ENCODE measurements at places on chromosomes 7 and 10.

- DNase-seq, result no peak
Measured at GRCh38 chr7:124171068-124171467, 138.2 kb upstream of the TMEM229A start.

DNA sequence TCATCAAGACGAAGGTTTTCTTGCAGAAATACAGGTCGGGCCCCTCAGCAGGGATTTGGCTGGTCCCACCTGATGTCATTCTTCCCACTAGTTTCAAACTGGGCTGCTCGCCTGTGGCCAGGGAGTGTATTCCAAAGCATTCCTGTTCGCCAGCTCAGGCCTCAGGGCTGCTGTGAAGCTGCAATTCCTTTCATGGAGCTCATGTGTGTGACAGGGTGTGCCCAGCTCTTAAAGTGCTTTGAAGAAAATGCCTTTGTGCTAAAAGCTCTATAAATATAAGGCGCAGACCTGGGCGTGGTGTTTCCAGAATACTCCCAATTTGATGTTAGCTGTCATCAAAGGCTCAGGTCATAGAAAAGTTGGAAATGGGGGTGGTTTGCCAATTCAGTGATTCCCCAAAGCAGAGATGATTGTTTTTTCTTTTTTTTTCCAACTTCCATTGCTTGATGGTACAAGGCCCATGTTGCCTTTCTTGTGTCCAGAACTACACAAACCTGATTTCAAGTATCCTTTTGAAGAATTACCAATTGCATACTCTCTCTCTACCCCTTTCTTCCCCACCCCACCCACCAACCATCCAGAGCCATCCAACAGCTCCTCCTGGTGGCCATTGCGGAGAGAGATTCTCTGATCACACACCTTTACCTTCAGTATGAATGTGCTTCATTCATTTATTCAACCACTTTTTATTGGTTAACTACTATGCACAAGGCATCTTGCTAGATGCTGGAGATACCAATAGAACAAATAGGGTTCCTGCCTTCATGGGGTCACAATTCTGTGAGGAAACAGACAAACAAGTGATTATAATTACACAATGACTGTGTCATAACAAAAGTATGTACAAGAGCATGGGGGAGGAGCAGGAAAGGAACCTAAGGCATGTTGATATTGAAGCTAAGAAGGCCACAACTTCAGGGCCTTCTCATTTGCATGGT, 297.3 kb upstream of the LYZL1 start:
- no peak for DNase-seq

DNA sequence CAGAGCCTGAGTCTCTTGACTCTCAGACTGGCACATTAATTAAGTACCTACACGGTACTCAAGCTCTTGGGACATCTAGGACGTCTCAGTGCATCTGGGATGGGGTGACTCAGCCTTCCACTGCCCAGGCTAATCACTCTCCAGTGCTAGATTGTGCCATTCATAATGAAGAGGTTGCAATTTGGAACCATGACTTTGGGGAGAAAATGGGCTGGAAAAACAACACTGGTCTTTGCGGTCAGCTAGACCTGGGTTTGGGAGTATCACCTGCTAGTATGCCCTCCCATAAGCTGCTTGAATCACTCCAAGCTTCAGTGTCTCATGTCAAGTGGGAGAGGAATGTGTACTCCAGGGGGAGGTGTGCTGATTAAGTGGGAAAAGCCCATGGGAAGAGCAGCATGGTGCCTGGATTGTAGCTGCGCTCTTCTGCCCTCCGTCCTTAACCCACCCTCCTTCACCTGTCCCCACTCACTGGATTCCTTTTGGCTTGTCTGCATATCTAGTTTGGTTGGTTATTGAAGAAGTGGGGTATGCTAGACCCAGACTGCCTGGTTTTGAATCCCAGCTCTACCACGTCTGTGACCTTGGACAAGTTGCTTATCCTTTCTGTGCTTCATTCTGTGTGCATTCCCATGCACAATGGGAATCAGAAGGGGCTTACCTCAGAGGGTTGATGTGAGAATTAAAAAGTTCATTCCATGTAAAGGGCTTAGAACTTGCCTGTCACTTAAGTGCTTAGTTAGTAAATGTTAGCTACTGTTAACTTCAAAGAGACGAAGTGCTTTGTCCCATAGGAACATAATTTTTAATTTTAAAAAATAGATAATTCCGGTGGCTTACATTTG, 3.8 kb downstream of the NFE2L3 start:
- no peak for DNase-seq

DNA sequence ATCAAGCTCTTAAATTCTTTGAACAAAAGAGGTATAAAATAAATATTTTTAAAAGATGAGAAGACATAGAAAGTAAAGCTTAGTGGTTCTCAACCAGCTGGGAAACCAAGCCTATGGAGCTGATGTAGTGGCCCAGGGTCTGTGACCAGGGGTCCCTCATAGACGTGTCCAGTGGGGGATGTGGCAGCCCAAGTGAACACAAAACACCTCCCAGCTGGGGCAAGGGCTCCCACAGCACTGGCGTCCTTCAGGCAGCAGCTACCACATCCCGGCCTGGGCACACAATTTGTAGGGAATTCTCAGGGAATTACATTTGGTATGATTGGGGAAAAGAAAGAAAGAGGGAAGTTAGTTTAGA, 17.8 kb upstream of the CCDC71L start:
- no peak for DNase-seq

GRCh38 chr10:88889559-88890337, 9.7 kb downstream of the STAMBPL1 start:
- DNase-seq, result no peak

DNA sequence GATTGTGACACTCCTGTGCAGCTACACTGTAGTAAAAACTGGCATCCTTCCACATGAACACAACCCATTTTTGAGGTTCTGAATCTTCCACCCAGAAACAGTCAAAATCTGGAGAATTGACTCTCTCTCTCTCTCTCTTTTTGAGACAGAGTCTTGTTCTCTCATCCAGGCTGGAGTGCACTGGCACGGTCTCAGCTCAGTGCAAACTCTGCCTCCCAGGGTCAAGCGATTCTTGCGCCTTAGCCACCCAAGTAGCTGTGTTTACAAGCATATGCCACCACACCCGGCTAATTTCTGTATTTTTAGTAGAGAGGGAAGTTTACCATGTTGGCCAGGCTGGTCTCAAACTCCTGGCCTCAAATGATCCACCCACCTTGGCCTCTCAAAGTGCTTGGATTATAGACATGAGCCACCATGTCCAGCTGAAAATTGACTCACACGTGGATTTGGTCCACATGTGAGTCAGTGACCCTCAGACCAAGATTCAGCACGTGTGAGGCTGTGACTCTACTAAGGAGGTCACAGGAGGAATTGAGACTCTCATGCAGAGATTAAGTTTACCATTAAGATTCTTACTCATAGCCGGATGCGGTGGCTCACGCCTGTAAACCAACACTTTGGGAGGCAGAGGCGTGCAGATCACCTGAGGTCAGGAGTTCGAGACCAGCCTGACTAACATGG, 12.1 kb upstream of the ZNF107 start:
- no peak for DNase-seq

- no peak for DNase-seq
Measured at GRCh38 chr10:3866332-3866731, 81.3 kb upstream of the KLF6 start.

DNA sequence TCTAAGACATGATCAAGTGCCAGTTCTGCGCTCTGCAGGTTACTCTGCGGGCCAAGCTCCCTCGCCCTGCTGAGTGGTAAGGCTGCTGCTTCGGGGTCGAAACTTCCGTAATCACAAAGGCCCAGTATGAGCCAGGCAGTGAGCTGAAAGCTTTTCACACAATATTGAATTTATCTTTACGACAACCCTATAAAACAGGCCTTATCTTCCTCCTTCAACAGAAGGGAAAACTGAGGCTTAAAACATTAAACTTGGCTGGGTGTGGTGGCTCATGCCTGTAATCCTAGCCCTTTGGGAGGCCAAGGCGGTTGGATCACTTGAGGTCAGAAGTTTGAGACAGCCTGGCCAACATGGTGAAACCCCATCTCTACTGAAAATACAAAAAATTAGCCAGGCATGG, 83.3 kb downstream of the FAM107B start:
- no peak for DNase-seq

DNA sequence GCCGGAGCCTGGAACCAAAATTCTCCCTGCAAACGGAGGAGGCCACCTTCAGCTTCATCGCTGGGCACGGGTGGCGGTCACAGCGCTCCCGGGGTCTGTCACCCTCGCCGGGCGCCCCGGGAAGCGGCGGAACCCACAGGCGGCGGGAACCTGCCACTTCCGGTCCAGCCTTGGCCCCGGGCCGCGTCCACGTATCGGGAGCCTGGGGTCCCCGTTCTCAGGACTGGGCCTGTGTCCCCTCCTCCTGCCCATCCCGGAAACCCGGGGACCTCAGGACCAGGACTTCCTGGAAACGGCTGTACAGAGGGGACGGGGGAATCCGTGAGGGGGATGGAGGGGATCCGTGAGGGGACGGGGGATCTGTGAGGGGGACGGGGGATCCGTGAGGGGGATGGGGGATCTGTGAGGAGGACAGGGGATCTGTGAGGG, 25.4 kb downstream of the PDGFA start:
- no peak for DNase-seq

DNA sequence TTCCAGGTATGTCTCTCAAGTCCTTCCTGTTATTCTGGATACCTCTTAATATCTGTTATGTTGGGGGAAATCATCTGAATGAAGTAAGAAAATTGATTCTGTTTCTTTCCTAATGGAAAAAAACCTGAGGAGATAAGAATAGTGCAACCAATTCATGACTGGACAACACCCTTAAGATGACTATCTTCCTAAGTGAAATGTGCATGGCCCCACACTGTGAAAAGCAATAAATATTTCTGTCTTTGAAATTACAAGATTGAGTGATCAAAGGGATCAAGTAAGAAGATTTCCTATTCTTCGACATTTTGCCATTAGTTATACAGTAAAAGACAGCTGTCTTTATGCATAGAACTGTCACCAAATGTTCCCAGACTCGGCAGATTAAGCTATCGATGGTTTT, 73.9 kb downstream of the CHCHD3 start:
- DNase-seq, result no peak

- no peak for DNase-seq
Measured at GRCh38 chr7:129828989-129829736, 123.6 kb downstream of the UBE2H start.

GRCh38 chr7:45922810-45923209, 1.7 kb upstream of the IGFBP3 start:
- DNase-seq, result no peak

GRCh38 chr7:5396542-5396941, 27.1 kb downstream of the TNRC18 start:
- DNase-seq, result peak; percentile 23

DNA sequence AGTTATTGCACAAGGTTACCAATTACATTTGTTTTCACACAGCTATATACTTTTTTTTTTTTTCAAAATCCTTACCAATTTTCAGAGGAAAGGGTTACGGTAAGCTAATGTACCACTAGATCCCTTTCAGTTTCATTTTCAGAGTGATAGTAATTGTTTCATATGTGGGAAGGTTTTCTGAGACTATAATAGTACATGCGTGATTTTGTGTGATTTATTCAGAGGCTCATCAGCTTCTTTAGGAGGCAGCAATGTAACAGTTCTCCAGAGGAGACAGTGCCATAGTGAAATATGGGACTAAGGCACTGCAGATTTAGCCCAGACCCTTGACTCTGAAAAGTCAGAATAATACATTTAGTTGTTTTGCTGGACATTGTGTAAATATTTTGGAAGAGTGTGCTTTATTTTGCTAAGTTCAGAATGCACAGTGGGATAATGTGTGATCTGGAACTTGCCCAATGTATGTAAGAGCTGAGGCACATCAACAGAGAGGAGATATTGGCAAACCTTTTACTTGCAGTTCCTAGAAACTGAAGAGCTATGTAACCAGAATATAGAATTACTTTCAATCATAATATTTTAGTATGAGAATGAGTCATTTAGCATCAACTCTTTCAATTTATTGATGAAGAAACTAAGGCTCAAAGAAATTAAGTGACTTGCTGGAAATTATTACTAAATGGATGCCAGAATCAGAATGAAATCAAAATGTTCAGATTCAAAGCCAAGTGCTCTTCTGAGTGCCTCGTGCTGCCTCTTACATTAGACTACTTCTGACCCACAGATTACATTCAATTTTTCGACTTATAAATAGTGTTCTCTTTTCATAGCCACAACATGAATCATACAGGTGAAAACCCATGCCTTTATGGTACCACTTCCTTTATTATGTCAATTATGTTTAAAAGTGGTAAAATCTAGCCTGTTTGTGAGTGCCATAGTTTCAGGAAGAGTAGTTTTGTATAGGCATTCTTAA, 207.7 kb upstream of the TEX47 start:
- no peak for DNase-seq

- no peak for DNase-seq
Measured at GRCh38 chr7:100681491-100682227, 8.1 kb downstream of the GNB2 start.

DNA sequence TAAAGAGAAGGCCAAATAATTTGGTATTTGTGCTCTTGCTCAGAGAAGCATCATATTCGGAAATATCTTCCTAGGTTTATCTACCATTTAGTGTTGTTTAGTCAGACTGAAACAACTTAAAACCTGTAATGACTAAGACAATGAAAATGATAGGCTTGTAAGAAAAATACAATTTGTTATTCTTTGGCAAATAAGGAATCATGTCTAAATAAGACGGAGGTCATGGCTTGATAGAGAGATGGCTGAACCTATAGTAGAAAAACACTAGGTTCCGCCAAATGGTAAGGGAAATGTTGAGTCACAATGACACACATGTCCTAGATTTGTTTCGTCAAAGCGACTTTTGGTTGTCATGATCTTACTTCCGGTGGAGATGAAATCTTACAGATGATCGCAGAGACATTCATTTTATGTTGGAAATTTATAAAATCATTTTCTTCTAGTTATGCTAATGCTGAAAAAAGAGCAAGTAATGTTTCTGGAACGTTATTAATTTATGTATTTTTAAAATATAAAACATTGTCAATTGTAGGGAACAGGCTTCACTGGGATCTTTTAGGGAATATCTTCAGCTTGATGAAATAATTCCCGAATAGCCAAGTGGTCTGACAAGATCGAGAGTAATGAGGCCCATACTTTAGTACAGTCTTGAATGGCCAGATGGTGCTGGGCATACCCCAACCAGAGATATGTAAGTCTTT, 1.0 kb downstream of the SRGN start:
- DNase-seq, result no peak

GRCh38 chr10:62904281-62904875, 88.2 kb upstream of the EGR2 start:
- DNase-seq, result no peak

DNA sequence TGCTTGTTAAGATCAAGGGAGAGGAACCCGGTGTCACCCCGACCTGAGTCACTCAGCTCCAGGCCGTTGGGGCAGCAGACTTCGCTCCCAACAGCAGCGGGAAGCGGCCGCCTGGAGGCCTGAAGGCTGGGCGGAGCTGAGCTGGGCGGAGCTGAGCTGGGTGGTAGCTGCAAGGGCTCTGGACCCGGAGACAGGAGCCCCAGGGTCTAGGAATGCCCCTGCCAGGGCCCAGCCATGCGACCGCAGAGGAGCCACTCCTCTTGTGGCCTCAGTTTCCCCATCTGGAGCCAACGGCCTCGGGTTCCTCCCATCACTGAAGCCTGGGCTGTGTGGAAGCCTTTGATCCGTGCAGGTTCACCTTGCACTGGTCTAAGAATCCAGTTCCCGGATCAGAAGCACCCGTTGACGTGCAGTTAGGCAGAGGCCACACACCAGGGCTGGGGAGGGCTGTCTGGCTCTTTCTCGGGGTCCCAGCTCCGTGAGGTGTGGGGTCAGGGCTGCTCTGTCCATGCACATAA, 21.9 kb upstream of the DPYSL4 start:
- no peak for DNase-seq

Measured in stimulated activated CD8-positive, alpha-beta memory T cell treated with anti-CD3 and anti-CD28 coated beads, Interleukin-15, amount 100 ng/mL, for 24 hours (primary cell).